ENCODE measurements at places on chromosomes 16 and 17.
A peak's percentile ranks its signal among the peaks of the same experiment; 100 is the strongest.

GRCh38 chr16:48206594-48207242 is 37.4 kb upstream of the LONP2 start:
- DNase-seq = no peak

- DNase-seq = no peak
Measured at GRCh38 chr16:79658301-79659033, 57.9 kb upstream of the MAF start.

DNA sequence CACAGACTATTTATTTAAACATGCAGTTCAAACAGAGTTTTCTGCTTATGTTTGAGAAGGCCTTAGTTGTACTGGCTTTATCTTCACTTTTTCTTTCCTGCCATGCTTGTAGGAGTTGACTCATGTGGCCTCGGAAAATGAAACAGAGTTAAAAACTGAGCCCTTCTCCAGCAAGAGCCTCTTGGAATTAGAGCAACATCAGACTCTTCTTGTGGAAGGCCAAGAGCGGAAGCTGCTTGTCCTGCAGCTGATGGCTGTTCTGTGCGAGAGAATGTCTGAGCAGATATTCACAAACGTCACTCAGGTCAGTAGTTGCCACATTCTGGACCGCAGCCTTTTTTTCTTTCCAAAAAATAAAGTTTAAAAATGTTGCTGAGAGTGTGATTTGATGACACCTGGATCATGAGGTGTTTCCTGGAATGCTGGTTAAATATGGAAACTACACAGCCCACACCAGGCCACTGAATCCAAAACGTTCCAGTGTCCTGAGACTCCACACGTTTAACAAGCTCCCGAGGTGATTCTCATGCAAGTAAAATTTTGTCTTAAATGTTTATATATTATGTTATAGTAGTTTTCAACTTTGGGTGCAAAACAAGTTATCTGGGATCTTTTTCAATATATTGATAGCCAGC is 65.9 kb downstream of the TANGO6 start:
- no peak for DNase-seq

GRCh38 chr16:81928975-81929374 is 82.3 kb downstream of the SDR42E1 start:
- no peak for DNase-seq

- no peak for DNase-seq
Measured at GRCh38 chr16:81618661-81619060, 160.4 kb upstream of the PLCG2 start.

DNA sequence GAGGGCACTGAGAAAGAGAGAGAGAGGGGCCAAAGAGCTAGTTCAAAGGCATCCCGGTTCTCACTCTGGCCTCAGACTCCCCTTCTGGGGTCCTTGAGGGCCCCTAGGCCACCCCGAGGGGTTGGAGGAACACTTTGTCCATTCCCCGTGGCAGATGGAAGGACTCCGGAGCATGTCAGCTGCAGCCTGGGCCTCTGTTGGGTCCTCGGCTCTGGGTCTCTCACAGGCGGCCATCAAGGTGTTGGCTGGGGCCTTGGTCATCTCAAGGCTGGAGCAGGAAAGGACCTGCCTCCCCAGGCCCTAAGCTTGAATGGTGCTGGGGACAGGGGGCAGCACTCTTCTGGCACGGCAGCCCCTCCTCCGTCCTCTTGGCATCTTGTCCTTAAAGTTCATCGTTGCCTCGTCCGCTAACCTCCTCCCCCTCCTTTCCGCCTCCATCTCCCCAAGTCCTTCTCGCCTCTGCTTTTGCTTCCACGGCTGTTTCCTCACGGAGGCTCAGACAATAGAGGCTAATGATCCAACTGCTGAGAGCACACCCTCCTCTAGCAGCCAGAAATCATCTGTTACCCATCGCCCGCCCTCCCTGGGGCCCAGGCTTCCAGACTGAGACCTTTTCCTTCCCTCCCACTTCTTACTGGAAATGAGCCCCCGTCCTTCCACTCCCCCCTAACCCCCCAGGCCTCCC is 23.3 kb downstream of the CCR7 start:
- peak; percentile 71 for DNase-seq

DNA sequence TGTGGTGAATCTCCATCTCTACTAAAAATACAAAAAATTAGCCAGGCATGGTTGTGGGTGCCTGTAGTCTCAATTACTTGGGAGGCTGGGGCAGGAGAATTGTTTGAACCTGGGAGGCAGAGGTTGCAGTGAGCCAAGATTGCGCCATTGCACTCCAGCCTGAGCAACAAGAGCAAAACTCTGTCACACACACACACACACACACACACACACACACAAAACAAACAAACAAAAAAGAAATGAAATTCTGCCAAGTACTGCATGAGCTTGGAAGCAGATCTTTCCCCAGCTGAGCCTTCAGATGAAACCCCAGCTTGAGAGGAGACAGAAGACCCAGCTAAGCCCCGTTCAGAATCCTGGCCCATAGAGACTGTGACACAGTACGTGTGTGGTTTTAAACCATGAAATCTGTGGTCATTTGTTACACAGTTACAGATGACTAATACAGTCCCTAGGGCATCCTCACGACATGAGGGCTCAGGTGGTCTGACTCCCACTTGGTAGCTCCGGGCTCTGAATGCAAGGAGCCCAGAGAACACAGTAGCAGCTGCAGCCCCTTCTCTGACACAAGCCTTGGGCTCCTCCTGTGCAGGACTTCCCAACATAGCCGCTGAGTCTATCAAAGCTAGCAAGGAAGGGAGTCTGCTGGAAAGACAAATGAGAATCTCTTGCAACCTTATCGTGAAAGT is 132.8 kb downstream of the SEC14L1 start:
- DNase-seq = no peak

- no peak for DNase-seq
Measured at GRCh38 chr17:75531721-75532072, 6.2 kb downstream of the LLGL2 start.

DNA sequence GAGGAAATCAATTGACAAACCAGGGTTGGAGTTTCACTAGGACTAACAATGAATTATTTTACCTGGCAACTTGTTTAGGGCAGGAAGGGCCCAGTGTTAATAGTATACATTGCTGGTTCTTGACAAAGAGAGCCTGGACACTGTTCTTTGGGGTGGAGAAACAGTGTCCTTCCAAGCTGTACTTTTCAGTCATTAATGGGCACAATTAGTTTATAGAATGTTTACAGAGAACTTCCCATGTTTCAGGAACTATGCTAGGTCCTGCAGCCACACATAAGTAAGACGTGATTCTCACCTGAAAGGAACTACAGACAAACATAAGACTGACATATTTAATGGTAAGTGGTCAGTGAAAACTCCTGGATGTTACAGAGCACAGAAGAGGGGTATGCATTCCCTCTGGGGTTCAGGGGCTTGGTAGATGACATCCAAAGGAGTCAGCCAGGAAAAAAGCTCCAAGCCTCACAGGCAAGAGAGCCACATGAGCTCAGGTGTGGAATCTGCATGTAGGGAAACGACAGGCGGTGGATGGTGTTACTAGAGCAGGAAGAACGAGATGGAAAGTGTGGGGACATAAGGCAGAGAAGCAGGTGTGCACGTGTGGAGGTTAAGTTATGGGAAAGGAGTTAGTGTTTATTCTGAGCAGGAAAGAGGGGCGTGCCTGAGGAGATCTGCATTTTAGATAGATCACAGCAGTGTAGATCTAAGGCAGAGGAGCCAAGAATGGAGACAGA is 3.8 kb upstream of the DYNLL2 start:
- DNase-seq = no peak

DNA sequence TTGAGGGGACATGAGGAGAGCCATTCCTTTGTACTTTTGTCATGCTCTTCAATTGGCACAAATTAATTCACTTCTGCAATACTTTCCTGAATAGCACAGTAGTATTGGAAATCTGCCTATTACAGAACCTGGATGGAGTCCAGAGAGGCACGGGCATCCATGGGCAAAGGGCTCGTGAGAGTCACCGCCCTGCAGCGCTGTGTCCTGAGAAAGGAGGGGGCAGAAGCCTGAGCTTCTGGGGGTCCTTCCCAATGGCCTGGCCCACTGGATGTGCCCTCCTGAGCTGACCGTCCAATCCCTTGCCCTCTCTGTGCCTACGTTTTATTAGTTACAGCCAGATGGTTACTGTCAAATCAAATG is 3.5 kb downstream of the G6PC1 start:
- DNase-seq = no peak

DNA sequence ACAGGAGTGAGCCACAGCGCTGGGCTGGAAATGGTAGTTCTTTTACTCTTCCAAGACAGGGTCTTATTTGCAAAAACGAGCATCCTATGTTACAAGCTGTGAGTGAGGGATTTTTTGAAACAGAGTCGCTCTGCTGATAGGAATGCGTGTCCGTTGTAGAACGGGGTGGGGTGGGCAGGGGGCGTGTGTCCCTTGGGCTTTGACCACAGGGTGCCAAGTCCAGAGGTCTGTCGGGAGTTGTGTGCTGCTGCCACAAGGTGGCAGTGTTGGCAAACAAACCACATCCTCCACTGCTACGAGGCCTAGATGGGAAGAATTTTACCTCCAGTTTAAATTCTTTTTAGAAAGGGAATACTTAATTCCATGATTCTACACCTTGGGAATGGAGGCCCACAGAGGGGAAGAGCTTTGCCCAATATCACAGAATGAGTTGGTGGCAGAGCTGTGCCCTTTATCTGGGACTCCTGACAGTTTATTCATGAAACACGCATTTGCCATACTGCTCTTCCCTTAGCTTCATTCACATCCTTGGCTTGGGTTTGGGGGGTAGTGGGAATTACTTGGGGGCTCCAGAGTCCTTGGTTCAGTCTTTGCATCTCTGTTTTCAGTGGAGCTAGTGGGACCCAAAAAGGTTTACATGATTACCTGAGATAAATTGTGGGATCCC is 30.6 kb upstream of the ETV4 start:
- DNase-seq = peak; percentile 82

DNA sequence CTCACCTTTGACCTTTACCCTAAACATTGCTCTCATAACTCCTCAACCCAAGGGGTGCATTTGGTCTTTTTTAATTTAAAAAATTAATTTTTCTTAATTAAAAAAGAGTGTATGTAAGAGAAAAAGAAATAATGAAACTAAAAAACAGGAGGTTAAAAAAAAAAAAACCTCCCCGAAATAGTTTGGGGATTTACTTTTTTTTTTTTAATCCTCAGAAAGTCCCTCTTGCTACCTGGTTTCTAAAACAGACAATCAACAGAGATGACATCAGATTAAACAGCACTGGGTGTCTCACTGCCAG is 301.3 kb downstream of the SOX9 start:
- no peak for DNase-seq

DNA sequence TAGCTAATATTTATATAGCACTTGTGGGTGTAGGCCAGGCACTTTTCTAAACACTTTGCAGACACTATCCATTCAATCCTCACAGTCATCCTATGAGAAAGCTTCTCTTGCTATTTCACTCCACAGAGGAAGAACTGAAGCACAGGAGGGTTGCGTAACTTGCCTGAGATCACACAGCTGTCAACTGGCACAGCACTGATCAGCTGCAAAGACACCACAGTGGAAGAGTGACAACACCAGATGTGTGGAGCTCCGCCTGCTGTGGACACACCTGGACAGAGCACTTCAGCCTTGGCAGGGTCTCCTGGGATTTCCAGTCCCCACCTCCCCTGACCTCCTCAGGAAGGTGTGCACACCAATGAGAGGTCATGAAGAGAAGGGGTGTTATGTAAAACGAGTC is 13.3 kb upstream of the CNEP1R1 start:
- DNase-seq = no peak

- DNase-seq = peak; percentile 61
Measured at GRCh38 chr17:75504347-75505151, 10.8 kb downstream of the CASKIN2 start.

DNA sequence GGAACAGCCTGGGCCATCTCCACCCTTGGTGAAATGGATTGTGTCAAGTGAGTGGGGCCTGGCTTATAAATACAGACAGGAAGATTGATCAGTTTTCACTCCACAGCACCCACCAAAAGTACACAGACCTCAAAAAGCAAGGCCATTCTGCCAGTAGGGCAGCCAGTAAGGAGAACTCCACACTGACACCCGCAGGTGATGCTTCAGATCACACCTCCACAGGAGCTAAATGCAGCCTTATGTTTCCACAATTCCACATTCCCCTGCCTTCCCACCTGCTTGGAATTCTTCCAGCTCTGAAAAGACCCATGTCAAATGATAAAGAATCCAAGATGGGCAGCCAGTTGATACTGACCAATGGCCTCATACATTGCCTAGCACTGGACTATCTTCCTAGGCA is 191.1 kb downstream of the ZFHX3 start:
- no peak for DNase-seq

DNA sequence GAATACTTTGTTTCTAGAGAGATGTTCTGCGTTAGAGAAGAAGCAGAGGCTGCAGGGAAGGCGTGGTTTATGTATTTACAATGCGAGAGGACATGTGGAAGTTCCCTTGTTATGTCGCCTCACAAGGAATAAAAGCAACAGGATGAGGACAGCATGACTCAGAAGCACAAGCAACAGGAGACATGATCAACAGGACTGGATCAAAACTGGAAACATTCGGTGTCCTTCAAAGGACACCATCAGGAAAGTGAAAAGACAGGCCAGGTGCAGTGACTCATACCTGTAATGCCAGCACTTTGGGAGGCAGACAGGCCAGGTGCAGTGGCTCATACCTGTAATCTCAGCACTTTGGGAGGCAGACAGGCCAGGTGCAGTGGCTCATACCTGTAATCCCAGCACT is 52.6 kb downstream of the CCDC57 start:
- no peak for DNase-seq

DNA sequence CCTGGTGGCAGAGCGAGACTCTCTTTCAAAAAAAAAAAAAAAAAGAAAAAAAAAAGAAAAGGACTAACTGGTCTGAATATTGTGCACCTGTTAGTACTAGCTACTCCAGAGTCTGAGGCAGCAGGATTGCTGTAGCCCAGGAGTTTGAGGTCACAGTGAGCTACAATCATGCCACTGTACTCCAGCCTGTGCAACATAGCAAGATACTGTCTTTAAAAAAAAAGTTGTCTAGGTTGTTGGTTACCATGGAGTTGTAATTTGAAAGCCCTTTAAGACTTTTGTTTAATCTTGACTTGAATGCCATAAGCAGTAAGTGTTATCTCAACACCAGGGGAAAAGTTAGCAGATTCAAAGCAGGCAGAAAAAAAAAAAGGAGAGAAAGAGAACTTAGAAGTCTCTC is 10.9 kb upstream of the C16orf54 start:
- DNase-seq = no peak

DNA sequence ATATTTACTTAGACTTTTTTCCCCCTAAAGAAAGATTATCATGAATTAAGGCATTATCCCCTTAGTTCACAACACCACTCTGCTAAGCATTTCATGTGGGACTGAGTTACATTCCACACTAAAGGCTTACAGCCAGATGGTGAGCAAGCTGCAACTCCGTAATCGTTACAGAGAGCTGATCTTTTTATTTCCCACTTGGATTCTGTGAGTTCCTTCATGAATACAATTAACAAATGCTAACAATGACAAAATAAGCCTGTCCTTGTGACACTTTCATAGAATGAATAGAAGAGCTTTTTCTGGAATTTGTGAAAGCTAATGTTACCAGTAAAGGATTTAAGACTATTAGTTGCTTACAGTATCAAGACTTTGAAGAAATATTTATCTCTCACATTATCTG is 8.7 kb downstream of the OGFOD1 start:
- DNase-seq = no peak

- DNase-seq = no peak
Measured at GRCh38 chr17:43877451-43878155, 29.7 kb downstream of the MPP2 start.

GRCh38 chr17:2423271-2423670 is 22.4 kb upstream of the MNT start:
- DNase-seq = no peak

GRCh38 chr16:87100306-87101058 is 216.7 kb downstream of the C16orf95 start:
- peak; percentile 15 for DNase-seq

GRCh38 chr17:17570140-17570797 is 21.2 kb downstream of the PEMT start:
- no peak for DNase-seq

GRCh38 chr16:74253161-74253938 is 43.3 kb upstream of the PSMD7 start:
- DNase-seq = no peak

Data from activated CD8-positive, alpha-beta memory T cell treated with anti-CD3 and anti-CD28 coated beads, Interleukin-2, amount 50 U/mL, for 48 hours (primary cell).